ENCODE measurements at places on chromosomes 13 and 19.
A peak's percentile ranks its signal among the peaks of the same experiment; 100 is the strongest.

DNA sequence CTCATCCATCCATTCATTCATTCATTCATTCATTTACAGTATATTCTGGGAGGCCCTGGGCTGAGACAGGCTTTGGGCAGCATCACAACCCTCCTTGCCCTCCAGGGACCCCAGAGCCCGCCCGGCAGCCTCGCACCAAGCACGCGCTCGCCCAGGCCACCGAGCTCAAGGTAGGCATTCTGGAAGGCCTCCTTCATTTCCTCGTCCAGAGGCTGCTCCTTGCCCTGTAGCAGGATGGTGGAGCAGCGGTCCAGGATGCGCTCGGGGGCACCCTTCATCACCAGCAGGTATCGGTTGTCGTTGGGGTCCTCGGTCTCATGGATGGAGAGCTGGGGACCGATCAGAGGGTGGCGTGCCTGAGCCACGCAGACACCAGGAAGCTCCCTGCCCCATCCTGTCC lies 15.6 kb downstream of the ATP1A3 start:
- DNase-seq: no peak

DNA sequence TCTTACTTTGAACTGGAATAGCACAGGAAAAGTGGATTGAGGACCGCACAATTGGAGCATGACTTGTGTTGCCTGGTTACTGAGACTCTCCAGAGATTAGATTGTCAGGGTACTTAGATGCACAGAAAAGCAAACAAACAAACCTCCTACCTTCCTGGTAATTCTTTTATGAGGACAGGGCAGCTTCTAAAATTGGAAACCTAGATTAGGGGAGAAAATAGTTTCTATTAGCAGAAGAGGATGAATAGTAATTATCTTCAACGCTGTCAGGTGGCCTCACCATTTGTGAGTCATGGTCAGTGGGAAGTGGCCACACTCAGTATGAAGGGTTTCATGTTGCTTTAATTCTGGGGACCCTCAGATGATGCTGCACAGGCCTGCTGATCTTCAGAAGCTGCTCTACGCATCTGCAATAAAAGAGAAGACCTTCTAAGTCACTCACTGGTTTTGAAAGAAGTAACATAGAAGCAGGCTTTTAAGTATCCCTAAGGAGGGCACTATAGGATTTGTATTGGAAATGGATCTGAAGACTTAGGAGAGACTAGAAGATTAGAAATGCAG lies 106.8 kb downstream of the LACC1 start:
- DNase-seq: no peak

DNA sequence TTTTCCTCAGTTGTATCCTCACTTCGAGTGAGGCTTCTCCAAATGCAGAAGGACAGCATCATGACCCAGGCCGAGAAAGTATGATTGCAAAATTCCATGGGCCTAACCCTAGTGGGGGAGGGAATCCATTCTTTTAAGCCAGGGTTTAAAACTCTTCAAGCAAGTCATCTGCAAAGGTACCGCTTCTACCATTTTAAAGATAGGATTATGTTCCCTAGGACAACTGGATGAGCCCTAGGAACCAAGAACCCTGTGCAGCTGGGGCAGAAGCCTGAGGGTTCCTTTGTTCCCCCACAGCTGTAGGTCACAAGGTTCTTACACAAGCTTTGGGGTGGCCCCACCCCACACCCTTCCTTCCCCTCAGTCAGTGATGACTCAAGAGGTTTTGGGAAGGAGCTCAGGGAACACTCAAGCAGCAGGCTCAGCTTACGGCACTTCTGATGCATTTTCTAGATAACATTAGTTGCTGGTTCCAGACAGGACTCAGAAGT lies 13.5 kb downstream of the ARL11 start:
- DNase-seq: no peak

DNA sequence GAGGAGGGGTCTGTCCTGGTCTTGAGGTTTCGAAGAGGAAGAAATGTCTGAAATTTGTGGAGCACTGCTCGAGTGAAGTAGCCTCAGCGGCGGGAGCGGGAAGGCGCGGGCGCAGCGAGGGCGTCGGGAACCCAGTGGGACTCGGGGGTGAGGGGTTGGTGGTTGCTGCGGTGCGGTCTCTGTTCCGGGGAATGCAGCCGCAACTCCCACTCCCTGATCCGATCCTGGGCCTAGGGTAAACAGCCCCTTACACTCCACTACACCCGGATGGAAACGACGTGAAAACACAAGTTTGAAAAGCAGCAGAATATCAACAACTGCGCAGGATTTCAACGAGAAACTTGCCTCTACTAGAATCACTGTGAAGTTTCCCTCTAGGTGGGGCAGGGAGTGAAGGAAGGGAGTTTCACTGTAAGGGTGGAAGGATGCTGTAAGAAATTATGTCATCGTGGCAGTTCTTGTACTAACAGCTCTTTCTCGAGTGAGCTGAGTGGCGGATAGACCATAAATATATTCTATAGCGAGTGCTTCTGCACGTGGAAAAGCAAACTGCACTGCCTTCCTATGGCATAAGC lies 2.0 kb upstream of the KLF12 start:
- peak; percentile 56 for DNase-seq

- DNase-seq: no peak
Observed at GRCh38 chr13:89746554-89746953, 1600.9 kb upstream of the MIR17HG start.

DNA sequence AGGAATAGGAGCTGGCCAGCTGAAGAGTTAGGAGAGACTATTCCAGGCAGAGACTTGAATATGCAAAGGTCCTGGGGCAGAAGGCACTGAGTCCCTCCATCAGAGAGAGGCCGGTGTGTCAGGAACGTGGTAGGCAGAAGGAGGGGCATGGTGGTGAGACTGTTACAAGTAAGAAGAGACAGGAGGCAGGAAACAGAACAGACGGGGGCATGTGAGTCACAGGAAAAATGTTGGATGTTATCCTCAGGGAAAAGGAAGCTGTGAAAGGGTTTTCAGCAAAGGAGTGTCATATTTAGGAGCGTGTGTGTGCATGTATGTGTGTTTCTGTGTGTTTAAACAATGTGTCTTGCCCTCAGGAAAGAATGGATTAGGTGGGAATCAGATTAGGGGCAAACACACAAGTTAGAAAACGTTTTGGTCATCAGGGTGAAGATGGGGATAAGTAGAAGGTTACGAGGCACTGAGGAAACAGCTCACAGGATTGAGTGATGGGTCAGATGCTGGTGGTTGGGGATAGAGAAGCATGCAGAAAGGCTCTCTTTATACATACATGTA lies 1.1 kb downstream of the EDDM13 start:
- no peak for DNase-seq

- DNase-seq: no peak
Observed at GRCh38 chr19:18063463-18063862, 23.3 kb downstream of the IL12RB1 start.

DNA sequence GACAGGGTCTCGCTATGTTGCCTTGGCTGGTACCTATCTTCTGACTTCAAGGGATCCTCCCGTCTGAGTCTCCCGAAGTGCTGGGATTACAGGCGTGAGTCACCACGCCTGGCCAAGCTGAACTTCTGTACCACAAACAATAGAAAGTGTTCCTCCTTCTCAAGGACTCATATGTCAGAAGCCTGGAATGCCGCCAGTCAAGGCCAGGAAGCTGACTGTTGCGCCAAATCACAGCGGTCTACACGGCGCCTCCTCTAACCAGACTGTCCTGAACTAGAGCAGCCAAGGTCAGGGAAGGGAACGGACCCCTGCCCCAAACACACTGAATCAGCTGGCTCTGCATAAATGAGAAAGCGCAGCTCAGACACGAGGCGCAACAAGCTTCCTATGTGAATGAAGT lies 14.6 kb downstream of the RAB20 start:
- no peak for DNase-seq

DNA sequence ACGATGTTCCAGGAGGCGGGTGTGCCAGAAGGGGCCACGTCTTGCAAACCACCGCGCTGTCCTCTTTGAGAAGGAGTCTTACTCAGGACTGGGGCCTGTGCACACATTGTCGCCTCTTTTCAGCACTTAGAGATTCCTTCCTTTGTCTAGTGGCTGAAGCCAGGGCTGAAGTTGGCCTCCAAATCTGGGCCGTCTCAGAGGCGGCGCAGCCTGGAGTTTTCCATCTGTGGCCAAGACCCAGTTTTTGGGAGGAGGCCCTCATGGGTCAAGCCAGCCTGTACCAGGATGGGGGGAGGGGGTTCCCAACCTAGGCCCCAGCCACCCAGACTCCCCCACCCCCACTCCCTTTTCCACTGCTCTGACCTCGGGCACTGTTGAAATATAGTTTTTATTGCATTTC lies 11.8 kb downstream of the ANO8 start:
- DNase-seq: no peak

GRCh38 chr19:46076031-46076880 lies 35.5 kb upstream of the IGFL4 start:
- DNase-seq: no peak

DNA sequence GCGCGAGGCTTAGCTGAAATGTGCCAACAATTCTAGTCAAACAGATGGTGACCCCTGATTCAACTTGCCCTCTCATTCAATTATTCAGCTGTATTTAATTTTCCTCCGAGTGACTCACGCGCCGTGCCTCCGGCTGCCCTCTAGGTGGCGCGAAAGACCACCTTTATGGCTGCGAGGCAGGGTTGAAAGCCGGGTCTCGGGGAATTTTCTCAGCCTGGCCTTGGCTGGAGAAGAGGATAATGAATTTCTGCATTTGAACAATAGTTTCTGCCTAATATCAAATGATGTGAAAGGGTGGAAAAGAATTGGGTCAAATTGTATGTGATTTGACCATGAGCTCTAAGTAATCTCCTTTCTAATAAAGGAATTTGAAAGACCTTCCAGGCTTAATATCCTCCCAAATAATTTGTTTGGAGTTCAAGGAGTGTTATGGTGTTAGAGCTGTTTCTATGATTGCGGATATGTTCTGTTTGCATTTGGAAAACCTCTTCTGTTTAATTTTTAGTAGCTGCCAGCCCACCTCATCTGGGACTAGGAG lies 310.9 kb downstream of the ZNF536 start:
- DNase-seq: peak; percentile 17

- DNase-seq: no peak
Observed at GRCh38 chr13:66200555-66200954, 1029.6 kb downstream of the PCDH9 start.

GRCh38 chr13:105338006-105338405 lies 1197.5 kb downstream of the EFNB2 start:
- no peak for DNase-seq

- DNase-seq: no peak
Observed at GRCh38 chr13:51328488-51328887, 11.0 kb upstream of the SERPINE3 start.

DNA sequence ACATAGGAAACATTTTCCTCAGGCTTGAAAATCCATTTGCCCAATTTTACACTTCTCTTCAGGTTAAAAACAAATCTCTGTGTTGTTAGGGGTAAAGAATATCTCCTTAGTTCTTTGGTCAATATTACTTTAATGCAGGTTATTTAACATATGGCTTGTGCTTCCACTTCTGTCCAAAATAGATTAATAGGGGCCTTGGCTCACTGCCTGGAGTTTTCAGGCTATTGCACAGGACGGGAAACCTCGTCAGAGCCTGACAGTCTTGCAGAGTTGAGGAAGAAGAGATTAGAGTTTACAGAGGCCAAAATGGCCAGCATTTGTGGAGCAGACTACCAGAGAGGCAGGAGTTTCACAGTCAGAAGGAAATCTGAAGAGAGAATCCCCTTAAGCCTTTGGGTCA lies 863.9 kb upstream of the GPC6 start:
- DNase-seq: no peak

DNA sequence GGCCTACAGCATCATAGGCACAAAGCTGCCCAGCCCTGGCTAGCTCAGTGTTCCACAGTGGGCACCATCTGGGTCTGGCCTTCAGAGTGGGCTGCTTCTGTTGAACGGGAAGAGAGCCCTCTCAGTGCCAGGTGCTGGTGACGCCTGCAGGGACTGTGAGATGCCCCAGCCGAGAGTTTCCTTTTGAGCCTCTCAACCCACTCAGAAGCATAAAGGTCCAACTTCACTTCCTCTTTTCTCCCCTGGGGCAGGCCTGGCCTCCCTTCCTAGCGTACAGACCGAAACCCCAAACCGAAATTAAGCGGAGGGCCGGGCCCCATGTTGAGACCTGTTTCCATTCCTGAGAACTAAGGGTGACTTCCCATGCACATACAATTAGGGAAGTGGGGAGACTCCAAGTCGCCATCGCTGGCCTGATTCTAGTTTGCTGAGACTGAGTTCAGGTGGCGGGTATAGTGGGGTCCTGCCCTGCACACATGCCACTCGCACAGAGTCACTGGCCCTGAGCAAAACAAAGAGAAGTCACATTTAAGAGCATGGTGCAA lies 6.9 kb downstream of the RAB8A start:
- DNase-seq: no peak

Measured in central memory CD4-positive, alpha-beta T cell (primary cell).